Activated naive CD4-positive, alpha-beta T cell treated with Interleukin-2 at 50 U/mL for 16 hours (primary cell): ENCODE measurements at places on chromosomes 11 and 22.

- no peak for DNase-seq
Observed at GRCh38 chr11:2806351-2807024, 79.1 kb downstream of the CDKN1C start.

- no peak for DNase-seq
Observed at GRCh38 chr22:29148036-29148435, 57.7 kb upstream of the EMID1 start.

GRCh38 chr11:103487113-103487512, 377.9 kb downstream of the DYNC2H1 start:
- DNase-seq: no peak

DNA sequence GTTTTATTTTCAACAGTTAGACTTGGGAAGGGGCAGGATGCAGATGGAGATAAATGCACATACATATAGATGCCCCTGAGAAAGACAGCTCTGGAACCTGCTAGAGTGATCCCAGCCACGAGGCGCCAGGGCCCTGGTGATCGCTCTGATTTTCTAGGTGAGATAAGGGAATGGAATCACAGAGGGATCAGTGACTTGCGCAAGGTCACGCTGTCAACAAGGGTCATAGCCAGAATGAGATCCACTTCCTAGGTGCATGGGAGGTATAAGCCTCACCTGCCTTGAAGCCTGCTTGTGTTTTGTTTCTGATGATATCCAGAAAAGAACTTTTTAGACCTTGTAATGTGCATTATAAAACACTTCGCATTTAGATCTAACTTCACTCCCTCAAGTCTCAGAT, 47.5 kb downstream of the ZBTB16 start:
- no peak for DNase-seq

GRCh38 chr22:45212992-45213751, 27.5 kb downstream of the KIAA0930 start:
- DNase-seq: no peak

- no peak for DNase-seq
Observed at GRCh38 chr11:70326365-70326811, 55.9 kb downstream of the PPFIA1 start.

GRCh38 chr11:86559311-86559945, 113.0 kb downstream of the ME3 start:
- no peak for DNase-seq
